Pulmonary artery endothelial cell (primary cell): ENCODE measurements at places on chromosomes 12 and 14. TPM values are rescaled to one million over a fixed set of nuclear protein-coding genes. Genes with fewer than 3 reads are reported as not detected.

- no peak for DNase-seq
Measured at GRCh38 chr14:76729258-76729657, 32.0 kb upstream of the VASH1 start.

GRCh38 chr12:129440278-129440677, 463.5 kb downstream of the TMEM132D start:
- DNase-seq = no peak

- DNase-seq = no peak
Measured at GRCh38 chr12:122489038-122489437, 11.7 kb downstream of the ZCCHC8 start.

DNA sequence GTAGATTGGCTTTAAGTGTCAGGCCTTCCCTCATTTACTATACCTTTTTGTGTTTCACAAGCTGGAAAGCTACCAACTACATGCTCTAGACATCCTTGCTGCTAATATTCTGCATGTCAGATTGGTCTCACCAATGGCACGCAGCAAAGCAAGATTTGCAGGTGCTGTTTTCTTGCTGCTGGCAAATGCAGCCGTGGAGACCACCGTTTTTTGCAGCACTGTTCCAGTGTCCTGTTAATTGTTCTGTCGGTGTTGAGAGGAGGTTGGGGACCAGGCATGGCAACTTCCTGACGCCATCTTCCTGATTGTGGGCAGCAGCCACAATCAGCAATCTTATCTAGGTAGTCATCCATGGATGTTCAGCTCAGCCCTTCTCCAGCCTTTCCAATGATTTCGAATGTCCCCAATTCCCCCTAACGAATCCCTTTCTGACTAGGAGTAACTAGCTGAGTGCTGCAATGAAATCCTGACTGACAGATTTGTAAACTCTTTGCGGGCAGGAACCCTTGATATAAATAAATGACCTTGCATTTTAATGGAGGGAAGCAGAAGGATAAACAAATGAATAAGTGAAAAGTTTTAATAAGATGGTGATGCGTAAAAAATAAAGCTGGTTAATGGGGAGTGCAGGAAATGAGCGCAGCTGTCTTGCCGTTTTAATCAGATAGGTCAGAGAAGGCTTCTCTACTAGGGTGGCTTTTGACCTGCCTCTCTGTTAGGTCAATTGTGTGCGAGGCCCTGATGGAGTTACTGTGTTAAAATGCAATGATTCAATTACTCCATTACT, 574 bp upstream of the CRADD start:
- DNase-seq = no peak

DNA sequence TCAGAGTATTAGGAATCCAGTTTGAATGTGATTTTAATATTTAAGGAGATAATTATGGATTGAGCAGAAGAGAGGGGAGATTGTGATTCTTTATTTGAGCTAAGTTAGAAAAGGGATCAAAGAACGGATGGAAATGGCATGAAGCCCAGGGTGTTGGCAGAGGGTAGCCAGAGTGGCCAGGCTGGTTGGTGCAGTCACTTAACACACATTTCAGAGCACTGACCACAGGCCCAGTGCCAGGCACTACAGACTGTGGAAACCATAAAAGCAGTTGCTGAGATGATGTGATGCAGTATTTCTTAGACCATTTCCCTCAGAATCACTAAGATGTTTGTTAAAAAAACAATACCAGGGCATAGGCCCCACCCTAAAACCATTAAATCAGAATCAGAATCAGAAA, 167.7 kb upstream of the AMIGO2 start:
- no peak for DNase-seq

DNA sequence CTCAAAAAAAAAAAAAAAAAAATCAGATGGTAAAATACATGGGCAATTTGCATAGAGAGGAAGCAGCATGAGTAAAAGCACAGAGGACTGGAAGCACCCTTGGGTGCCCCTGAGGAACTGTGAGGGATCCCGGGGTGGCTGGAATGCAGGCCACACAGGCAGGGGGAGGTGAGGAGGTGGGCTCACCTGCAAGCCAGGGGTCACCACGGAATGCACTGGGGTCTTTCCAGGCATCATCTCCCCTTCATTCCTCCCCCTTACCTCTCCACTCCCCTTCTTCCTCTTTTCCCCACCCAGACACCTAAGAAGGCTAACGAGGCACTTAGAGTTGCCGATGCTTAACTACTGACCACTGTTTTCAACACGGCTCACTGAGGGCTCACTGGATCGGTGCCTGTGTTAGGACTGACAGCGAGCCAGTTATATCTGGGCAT, 14.4 kb upstream of the HIP1R start:
- no peak for DNase-seq

DNA sequence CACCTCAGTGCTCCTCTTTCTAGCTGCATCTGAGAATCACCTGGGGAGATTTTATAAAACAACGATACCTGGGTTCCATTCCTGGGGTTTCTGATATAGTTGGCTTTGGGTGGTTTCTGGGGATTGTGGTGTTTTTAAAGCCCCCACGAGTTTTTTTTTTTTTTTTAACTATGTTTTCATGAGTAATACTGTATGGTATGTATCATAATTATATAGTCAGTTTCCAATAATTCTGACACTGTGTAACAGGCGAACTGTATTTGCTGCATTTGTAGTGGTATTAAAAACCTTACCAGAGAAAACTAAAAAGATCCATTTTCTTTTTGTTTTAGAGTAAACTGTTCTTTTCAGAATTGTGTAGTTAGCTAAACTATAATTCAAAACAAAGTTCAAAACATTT, 84.9 kb downstream of the SRGAP1 start:
- DNase-seq = no peak

DNA sequence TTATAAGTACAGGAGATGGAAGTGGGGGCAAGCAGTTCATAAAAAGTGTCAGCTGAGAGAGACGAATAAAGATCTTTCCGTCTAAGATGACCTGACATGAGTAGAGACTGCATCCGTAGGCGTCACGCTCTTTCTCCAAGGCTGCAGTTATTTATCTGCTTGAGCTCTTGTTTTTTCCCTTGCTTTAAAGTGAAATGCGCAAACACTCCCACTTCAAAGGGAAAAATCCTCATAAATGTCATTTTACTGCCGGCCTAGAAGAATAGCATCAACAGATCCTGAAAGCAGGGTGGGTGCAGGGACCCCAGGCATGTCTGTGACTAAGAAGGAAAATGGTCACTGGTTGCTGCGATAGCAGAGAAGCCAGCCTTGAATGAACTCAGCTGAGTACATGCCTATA, 647.4 kb downstream of the MED13L start:
- DNase-seq = no peak

DNA sequence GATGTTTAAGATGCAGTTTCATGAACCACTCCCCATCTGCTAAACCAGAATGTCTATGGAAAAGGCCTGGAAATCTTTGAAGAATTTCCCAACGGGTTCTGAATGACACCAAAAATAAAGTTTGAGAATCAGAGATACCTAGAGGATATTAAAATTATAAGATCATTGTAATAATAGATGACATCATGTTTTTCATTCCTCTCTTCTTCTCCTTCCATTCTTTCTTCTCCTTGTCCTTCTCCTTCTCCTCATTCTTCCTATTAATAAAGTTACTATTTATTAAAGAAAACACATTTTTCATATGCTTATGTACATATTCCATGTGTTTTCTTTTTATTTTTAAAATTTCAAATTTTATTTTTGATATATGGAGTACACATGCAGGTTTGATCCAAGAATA, 1449.4 kb downstream of the LRFN5 start:
- no peak for DNase-seq

- DNase-seq = no peak
Measured at GRCh38 chr14:101242442-101243385, 318.6 kb upstream of the DIO3 start.

DNA sequence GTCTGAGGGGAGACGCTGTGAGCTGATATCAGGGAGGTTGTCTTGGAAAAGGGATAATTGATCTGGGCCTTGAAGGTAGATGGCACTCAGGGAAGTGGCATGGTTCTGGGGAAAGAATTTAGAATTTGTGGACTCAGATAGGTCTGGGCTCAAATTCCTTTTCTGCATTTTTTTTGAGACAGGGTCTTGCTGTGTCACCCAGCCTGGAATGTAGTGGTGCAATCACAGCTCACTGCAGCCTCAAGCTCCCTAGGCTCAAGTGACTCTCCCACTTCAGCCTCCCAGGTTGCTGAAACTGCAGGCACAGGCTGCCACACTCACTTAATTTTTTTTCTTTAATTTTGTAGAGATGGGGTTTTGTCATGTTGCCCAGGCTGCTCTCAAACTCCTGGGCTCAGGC, 98.1 kb upstream of the NCOR2 start:
- no peak for DNase-seq

GRCh38 chr12:65593239-65593701, 231.0 kb upstream of the HMGA2 start:
- no peak for DNase-seq

GRCh38 chr14:64721391-64721791, 17.2 kb downstream of the PLEKHG3 start:
- no peak for DNase-seq

GRCh38 chr12:128971802-128972201, 118.5 kb downstream of the GLT1D1 start:
- DNase-seq = no peak

DNA sequence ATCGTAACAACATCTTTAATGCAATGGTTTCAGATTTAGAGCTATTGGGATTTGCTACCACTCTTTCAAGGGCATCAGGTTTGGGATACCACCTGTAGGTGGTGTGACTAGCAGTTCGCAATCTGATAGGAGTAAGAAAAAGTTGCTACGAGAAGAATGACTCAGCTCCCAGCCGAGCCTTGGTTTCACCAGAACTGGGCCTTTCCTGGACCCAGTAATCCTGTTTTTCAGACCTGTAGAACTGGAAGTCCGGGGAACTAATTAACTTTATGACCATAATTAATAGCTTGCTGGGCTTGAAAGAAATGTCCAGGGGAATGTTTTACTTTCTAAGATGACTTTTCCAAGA, 770 bp downstream of the ABHD4 start:
- peak; percentile 26 for DNase-seq

DNA sequence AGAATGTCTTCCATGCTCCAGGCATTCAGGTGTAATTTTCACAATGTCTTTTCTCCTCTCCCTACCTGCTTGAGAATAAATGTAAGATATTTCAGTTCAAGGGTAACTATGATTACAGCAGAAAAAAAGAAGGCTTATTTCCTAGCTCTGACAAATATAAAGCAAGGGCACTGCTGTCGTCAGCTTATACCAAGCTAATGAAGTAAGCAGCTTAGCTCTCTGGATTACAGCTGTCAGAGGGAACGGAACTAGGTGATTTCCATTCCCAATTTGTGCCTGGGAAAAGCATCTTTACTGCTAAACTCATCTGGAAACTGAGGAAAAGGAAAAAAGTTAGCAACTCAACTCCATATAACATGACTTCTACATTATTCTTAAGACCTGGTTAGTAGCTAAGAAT, 56.5 kb downstream of the ZFYVE26 start:
- no peak for DNase-seq

The SRRM4 gene
- total RNA-seq = not detected in 2 replicates

The TEX52 gene
- total RNA-seq = not detected in 2 replicates

The PLCZ1 gene
- 0.20 TPM in 1 of 2 replicates, not detected in the other for total RNA-seq

The MMP14 gene
- total RNA-seq = 237 and 295 TPM in 2 replicates

The TMEM229B gene
- 0.07 TPM in 2 replicates for total RNA-seq
